ENCODE measurements at places on chromosomes 7 and 10. TPM values are rescaled to one million over a fixed set of nuclear protein-coding genes. Genes with fewer than 3 reads are reported as not detected.

EDRF1 gene
- 37.8 TPM for total RNA-seq

HTR7 gene
- not detected for total RNA-seq

VGF gene
- total RNA-seq, result 14.4 TPM

HDAC9 gene
- 28.3 TPM for total RNA-seq

EPHB4 gene
- 90.4 TPM for total RNA-seq

SLF2 gene
- total RNA-seq, result 39.4 TPM

SPDYE9 gene
- not detected for total RNA-seq

- no peak overlapping the region for H3K4me3 ChIP-seq
- peaks cover 100% of the 10 kb centered on the region for H3K27me3 ChIP-seq
- peaks cover 16% of the 10 kb centered on the region for H3K4me1 ChIP-seq
- H3K36me3 ChIP-seq, result no peaks in the 10 kb centered on the region
Observed at GRCh38 chr10:101224910-101225823, 4.1 kb downstream of the LBX1 start.

DNA sequence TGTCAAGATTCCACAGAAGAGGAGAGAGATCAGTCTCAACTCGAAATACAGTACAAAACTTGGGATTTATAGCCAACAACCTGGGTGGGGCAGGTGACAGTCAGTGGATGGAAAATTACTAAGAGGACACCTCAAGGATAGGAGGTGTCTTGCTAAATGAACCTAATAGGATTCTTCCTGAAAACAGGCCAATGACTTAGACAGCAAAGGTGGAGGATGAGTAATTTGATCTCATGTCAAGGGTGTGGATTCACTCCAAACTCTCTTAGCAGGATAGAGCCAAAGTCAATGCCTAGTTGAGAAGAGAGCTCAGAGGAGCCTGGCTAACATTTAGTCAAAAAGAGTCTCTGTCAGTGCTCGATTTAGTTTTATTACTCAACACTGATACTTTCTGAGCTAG lies 106.7 kb upstream of the INSYN2A start:
- H3K4me1 ChIP-seq, result peaks cover 4% of the 10 kb centered on the region
- DNase-seq, result no peak
- no peaks in the 10 kb centered on the region for H3K27me3 ChIP-seq

DNA sequence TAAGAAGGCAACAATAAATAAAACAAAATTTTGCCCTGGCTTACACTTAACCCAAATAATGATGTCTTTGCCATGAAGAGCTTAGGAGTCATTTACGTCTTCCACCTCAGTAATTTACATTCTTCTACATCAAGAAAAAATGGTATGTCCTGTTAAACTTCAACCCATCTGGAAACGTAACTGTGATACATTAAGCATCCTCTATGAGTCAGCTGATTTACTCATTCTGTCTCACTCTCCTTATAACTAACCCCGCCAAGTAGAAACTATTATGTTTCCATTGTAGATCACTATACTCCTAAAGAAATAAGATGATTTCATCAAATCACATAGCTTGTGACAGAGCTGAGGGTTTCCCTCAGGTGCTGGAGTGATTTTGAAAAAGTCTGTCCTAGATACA lies 330.7 kb downstream of the CDC14C start:
- no peaks in the 10 kb centered on the region for H3K36me3 ChIP-seq
- H3K27ac ChIP-seq, result no peak overlapping the region
- no peaks in the 10 kb centered on the region for H3K27me3 ChIP-seq
- no peak overlapping the region for H3K4me3 ChIP-seq
- no peak for DNase-seq

DNA sequence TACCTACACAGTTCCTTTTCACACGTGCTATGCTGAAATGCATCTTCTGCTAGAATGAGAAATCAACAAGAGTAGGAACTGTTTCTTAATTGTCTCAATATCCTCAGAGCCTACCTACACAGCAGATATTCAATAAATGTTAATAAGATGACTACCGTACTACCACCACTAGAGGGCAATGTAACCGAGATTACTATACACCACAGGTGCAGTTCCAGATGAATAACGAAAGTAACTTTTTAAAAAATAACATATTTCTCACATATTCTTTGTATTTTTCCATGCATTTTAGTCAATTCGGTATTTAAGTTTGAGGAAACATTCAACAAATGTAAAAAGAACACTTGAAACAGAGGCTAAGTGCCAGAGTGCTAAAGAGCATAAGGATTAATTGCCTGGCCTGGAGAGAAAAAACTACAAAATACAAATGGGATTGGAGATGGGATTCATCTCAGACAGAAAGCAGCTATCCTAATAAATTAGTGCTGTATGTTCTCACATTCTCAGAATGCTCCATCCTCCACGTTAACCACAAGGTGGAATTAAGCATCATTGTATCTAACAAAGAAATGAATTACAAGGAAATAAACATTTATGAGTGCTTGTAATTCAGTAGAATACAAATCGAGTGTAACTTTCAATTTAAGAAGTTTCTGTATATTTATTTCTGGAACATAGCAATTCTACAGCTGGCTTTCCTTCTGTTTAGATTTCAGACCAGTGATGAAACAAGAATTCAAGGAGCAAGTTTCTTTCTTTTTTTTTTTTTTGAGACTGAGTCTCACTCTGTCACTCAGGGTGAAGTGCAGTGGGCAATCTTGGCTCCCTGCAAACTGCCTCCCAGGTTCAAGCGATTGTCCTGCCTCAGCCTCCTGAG lies 20.3 kb upstream of the HECTD2 start:
- DNase-seq, result peak; percentile 78
- H3K27me3 ChIP-seq, result no peaks in the 10 kb centered on the region
- peak overlapping the region; percentile 24 for H3K4me3 ChIP-seq

GRCh38 chr7:6317797-6318438 lies 45.5 kb upstream of the CYTH3 start:
- no peaks in the 10 kb centered on the region for H3K27me3 ChIP-seq
- DNase-seq, result peak; percentile 32
- no peaks in the 10 kb centered on the region for H3K36me3 ChIP-seq
- no peak overlapping the region for H3K27ac ChIP-seq
- no peaks in the 10 kb centered on the region for H3K4me1 ChIP-seq

GRCh38 chr7:134500406-134500805 lies 27.0 kb upstream of the AKR1B10 start:
- DNase-seq, result no peak
- H3K4me3 ChIP-seq, result no peak overlapping the region
- no peaks in the 10 kb centered on the region for H3K36me3 ChIP-seq
- no peaks in the 10 kb centered on the region for H3K4me1 ChIP-seq
- H3K27ac ChIP-seq, result no peak overlapping the region

DNA sequence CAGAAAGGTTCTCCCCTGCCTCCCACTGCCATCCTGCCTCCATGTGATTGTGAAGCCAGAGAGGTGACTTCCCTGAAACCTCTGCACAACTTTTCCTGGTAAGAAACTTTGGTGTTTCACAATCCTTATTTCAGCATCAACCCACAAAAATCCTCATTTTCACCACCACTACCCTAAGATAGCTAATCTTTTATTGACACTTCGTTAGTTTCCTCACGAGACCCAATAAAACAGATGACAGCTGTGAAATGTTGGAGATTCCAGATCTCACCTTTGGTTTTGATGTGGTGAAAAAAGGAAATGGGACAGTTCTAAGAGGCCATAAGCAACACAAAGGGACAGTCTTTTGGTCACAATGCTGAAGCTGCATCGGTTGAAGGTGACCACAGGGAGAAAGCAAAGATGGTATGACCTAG lies 59.9 kb upstream of the TM9SF3 start:
- H3K27ac ChIP-seq, result no peak overlapping the region
- no peaks in the 10 kb centered on the region for H3K4me1 ChIP-seq
- H3K27me3 ChIP-seq, result peaks cover 8% of the 10 kb centered on the region

DNA sequence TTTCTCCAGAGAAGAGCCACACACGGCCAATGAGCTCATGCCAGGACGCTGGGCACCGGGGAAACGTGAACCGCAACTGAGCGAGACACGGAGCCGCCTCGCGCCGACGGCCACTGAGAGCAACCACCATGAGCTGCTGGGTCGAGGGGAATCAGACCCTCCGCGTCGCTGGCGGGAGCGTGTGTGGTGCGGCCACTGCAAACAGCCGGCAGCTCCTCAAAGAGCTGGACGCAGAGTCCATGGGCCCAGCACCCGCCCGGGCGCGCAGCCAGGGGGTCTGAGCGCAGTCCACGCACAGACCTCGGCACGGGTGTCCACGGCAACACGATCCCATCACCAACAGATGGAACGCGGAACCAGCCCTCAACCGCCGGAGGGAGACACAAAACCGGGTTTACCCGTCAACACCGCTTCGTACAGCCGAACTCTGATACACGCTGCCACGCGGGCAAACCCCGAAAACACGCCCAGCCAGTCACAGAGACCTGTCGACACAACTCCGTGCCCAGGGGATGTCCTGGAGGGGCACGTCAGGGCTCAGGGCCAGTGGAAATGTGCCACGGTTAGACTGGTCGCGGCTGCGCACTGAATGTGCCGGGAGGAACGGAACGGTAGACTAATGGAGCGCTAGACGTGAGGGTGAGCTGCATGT lies 147.1 kb downstream of the ELFN1 start:
- no peaks in the 10 kb centered on the region for H3K27me3 ChIP-seq
- no peaks in the 10 kb centered on the region for H3K36me3 ChIP-seq
- H3K27ac ChIP-seq, result no peak overlapping the region
- H3K4me3 ChIP-seq, result no peak overlapping the region
- DNase-seq, result no peak
- peaks cover 12% of the 10 kb centered on the region for H3K4me1 ChIP-seq
